ENCODE measurements at places on chromosomes 2 and 18.

- no peak for DNase-seq
Observed at GRCh38 chr2:212495046-212495445, 43.6 kb downstream of the ERBB4 start.

GRCh38 chr18:36561046-36561445 lies 263.5 kb downstream of the FHOD3 start:
- DNase-seq = no peak

- DNase-seq = no peak
Observed at GRCh38 chr2:113762377-113763118, 6.1 kb upstream of the SLC35F5 start.

DNA sequence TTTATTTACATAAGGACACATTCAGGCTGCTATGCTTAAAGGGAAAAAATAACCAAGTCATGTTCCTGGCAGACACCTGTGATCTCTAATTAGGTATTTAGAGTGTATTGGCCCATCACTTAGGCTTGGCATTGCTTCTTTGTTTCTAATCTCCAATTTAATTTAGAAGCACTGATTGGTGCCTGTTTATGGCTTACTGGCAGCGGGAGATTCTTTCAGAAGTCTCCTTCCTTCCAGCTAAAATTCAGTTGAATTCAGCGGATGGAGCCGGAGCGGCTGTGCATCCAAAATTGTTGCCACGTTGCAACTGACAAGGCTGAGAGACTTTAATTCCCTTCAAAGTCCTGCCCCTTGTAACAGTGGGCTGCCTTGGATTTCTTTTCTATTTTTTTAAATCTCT lies 66.5 kb downstream of the VWA3B start:
- no peak for DNase-seq

DNA sequence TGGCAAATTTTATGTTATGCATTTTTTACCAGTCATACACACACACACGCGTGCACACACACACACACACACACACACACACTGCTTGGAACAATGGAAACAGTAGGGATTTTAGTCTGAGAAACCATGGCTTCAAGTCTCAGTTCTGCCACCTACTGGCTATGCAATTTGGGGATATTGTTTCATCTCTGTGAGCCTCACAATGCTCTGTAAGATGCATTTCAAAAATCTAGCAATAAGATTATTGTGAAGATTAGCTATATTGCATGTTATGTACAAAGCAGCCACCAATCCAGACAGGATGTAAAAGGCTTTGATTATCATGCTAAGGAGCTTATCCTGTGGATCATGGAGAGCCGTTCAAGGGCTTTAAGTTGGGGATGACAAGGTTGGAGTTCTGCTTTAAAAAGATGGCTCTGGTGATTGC lies 401.4 kb downstream of the NBAS start:
- DNase-seq = no peak

DNA sequence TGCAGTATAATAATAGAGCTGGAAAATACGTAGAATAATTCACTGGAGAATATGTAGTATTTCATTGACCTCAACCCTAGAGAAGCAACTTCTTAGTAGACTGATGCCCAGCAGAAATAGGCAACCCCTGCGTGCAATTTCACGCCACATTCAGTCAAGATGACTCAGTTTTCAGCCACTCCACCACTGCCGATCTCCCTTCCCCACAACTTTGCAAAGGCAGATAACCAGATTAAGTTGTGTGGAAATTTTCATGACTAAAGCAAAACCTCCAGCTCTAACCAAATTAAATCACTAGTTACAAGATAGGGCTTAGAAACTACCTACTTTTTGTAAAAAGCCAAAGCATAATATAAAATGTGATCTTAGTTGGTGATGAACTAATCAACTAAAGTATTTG lies 63.3 kb upstream of the STK17B start:
- no peak for DNase-seq

DNA sequence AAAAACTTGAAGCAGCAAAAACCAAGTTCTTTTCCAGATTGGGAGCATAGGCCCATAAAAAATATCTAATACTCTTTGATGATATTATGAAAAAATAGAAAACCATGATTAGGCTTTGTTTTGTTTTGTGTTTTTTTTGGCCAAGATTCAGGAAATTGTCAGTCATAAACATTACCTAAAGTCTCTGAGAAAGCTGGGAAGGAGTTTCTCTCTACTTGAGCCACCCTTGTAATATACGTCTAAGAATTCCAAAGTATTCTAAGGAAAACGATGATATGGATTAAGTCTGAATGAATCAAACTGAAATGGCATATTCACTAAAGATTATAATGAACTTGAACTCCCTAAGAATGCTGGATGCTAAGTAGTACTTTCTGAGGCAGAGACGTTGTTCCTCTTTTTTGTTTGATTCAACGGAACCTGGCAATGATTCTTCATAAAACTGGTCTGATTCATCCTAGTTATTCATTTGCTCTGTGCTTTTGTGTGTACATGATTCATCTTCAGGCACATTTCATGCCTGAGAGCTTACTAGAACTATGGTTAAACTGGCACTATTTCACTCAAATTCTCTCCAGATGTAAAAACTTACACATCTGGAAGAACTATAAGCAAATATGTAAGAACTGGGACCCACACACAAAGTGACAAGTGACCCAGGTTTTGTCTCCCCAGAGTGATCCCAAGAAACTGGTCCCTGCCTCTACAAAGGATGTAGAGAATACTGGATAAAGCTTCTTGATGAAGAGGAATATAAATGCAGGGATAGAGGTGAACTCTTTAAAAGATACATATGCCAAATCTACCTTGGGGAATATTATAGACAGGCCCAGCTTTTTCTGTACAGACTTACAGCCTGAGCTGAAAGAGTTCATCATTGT lies 159.7 kb downstream of the DOCK10 start:
- no peak for DNase-seq

GRCh38 chr2:135985826-135986393 lies 484 bp upstream of the DARS1 start:
- no peak for DNase-seq

DNA sequence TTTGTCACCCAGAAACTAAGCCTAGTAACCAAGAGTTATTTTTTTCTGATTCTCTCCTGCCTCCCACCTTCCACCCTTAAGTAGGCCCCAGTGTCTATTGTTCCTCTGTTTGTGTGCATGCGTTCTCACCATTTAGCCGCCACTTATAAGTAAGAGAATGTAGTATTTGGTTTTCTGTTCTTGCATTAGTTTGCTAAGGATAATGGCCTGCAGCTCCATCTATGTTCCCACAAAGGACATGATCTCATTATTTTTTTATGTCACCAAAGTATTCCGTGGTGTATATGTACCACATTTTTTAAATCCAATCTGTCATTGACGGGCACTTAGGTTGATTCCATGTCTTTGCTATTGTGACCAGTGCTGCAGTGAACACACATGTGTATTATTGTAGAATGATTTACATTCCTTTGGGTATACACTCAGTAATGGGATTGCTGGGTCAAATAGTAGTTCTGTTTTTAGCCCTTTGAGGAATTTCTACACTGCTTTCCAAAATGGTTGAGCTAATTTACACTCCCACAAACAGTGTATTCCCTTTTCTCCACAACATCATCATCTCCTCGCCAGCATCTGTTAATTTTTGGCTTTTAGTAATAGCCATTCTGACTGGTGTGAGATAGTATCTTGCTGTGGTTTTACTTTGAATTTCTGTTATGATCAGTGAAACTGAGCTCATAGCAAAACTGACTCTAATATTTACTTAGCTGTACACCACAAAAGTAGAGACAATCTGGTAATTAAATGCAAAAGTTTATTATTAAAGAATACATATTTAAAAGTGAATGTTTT lies 660.1 kb upstream of the SLC8A1 start:
- DNase-seq = no peak

- no peak for DNase-seq
Observed at GRCh38 chr2:19246496-19246895, 111.9 kb downstream of the OSR1 start.

DNA sequence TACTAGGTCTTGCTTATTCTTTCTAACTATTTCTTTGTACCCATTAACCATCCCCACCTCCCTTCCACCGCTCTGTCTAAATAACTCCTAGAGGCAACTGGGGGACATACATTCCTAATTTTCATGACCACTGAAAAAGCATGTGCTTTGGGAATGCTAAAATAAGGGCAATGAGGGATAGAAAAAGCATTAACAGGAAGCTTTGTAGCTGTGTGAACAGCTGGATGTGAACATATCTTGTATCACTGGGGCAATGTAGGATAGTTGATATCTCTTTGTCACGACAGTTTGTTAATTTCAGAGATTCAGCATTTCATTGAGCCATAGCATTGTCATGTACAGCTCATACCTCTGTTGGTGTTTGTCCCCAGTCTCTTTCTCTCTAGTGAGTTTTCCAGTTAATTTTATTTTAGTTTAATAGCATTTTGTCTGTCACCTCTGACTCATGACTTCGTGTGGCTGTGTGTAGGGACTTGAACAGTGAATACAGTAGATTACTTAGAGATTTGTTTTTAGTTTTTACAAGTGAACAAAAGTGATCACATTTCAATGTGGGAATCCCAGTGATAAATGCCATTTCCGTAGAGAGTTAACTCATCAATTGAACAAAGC lies 230.3 kb upstream of the NRP2 start:
- no peak for DNase-seq

DNA sequence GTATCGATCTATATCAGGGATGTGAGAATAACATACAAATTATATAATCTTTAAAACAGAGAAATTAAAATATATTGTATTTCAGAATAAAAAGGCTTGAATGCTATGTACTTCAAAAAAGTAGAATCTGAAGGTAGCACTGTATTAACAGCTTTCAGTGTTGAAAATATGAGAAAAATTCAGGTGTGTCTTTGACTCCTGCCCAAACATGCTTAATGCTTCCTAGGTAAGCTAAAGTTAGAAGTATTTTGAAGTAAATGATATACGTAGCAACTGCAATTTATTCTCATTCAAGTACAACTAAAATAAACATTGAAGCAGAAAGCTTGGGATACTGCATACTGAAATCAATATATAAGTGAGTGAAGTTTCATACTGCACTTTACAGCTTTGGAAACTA lies 1082.0 kb upstream of the ACVR2A start:
- DNase-seq = no peak

DNA sequence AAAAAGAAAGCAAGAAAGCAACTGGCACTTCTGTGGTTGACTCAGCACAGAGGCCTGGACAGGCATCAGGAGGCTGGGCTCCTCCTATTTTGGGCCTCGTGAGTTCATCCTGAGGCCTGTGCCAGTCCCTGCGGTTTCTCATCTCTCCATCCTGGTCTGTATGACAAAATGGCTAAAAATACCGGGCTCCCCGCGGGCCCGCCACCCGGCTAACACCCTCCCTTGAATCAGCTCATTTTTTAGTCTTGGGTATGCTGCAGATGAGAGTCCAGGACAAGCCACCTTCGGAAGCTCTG lies 62.3 kb upstream of the YWHAQ start:
- DNase-seq = no peak

DNA sequence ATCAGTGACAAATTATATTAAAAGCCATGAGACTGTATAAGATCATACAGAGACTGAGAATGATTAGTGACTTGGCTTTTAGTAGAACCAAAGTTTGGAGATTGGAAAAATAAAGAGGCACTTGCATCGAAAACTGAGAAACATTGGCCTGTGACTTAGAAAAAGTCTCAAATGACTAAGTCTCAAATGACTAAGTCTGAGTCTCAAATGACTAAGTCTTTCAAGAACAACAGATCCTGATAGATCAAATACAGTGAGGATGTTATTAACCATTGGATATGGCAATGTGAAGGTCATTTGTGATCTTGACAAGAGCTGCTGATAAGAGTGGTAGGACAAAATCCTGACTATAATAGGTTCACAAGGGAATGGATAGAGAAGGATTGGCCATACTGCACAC lies 135.5 kb upstream of the FANCL start:
- DNase-seq = no peak

- no peak for DNase-seq
Observed at GRCh38 chr2:128458505-128458904, 139.8 kb upstream of the HS6ST1 start.

DNA sequence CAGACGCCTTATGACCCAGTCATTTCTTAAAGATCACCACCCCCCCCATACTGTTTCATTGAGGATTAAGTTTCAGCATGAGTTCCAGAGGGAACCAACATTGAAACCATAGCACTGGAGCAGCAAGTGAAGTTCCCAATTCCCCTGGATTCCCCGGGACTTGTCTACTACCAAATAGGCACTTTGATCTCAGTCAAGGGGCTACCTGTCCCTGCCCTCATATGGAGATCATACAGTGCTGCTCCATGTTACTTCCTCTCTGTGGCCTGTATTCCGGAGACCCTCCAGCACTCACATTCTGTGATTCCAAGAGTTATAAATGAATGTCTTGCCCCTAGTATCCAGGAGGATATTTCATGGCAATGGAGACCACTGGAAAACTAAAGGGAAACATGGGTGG lies 42.5 kb downstream of the RNF144A start:
- no peak for DNase-seq

DNA sequence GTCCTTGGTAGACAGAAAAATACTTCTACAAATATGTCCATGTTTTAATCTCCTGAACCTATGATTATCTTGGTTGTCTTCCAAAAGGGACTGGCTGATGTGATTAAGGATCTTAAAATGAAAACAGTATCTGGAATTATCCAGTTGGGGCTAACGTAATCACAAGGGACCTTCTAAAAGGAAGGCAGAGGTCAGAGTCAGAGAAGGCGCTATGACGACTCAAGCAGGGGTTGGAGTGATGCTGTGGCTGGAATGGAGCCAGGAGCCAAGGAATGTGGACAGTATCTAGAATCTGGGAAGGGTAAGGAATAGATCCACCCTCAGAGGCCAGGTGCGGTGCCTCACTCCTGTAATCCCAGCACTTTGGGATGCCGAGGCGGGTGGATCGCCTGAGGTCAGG lies 4.2 kb upstream of the USP14 start:
- DNase-seq = no peak

DNA sequence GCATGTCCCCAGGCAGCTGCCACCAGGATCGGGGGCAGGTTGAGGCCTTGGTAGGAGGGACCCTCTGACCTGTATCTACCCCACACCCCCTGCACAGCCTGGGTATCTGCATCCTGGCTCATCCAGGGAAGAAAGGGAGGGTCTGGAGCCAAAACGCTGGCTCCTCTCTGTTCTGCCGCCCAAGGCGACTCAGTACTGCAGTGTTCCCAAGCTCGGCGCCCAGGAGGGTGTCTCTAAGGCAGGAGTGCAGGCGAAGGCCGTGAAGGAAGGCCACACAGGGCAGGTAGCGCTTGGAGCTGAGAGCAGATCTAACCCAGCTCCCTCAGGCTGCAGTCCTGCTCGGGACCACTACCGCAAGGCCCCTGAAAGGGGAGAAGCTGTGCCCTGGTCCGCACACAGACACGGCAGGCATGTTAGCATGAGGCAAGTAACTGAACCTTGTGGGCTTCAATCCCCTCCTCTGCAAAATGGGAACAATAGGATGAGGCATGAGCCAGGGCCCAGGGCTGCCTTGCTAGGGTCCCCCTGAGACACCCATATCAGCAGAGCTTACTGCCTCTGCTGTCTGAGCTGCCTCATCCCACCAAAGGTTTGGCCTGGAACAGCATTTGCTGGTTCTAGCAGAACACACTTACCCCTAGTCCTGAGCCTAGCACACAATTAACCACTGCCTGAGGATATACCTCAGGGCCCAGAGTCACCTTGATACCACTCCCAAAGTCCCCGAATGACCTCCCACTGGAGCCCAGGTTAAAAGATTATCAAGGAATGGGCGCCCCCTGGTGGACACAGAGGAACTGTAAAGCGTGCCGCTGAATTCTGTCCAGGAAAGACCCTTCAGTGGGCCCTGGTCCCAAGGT lies 6.5 kb downstream of the PTMA start:
- DNase-seq = no peak

- DNase-seq = no peak
Observed at GRCh38 chr2:32061973-32062861, 1.1 kb upstream of the SPAST start.

GRCh38 chr2:7685342-7686015 lies 768.3 kb downstream of the RNF144A start:
- DNase-seq = no peak

Data from occipital lobe (tissue), 3 donors.